ENCODE measurements at places on chromosomes 5 and 9.

DNA sequence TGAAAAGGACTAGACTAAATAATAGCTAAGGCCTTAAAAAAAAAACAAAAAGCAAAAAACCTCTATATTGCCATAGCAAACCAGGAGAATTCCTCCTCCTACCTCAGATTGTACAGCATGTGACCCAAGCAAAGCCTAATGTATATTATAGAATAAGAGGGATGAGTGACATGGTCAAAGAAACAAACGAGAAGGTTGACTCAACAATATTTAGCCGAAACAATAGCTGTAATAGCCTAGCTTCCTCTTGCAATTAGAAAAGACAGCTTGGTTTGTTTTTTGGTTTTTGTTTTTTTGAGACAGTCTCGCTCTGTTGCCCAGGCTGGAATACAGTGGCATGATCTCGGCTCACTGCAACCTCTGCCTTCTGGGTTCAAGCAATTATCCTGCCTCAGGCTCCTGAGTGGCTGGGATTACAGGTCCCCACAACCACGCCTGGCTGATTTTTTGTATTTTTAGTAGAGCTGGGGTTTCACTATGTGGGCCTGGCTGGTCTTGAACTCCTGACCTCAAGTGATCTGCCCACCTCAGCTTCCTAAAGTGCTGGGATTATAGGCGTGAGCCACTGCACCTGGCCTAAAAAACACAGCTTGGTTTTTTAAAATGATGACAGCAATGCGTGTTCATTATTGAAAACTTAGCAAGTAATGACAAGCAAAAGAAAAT lies 5.6 kb downstream of the NLN start:
- DNase-seq, result no peak

DNA sequence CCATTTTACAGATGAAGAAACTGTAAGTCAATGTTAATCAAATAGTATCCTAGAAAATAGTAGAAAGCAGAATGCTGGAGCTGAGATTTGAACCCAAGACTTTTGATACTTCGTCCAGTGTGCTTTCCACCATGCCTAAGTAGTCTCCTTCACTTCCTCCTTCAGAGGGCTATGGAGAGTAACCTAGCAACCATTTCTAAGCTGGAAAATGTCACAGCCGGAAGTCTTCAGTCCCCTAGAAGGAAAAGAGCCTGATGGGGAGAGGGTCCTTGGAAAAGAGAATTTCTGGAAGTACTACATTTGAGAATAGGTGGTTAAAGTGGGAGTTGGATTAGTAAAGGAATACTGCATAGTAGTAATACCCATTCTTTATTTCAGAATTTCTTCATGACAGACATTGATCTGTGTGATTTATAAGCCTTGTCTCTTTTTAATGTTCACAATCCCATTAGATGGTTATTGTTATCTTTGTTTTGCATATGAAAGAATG lies 32.7 kb downstream of the PCDHAC2 start:
- DNase-seq, result no peak

- no peak for DNase-seq
These were observed 3.7 kb downstream of the NIM1K start for GRCh38 chr5:43195670-43196265.

DNA sequence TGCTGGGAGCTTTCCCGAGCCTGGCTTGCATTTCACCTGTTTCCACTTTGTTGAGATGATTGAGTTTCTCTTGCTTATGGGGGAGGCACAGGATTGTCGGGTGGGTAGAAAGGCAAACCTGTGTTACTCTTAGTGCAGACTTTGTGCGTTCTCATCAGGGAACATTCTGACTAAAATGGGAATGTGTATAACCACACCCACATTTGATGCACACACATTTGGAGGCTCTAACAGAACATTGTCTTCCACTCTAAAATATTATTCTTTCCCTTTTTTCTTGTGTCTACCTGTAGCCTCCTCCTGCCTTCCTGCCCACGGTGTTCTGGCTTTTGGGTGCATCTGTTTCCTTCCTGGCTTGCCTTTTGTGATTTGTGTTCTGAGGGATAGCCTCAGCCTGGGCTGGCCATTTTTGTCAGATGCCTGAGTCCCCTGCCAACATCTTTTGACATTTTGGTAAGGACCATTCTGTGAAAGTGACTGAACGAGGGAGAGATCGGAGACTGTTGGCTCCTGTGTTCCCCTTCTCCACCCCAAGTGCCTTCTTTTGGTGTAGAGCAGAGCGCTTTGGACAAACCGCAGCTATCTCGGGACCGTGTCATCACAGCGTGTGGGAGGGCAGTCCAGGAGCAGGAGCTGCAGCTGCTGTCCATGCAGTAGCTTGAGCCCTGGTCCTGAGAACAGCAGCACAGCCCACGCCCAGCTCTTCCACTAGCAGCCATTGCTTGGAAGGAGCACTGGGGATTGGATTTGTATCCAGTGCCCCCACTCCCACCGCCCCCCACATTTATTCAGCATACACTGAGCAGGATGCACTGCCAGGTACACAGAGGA lies 101.4 kb downstream of the ARHGAP26 start:
- no peak for DNase-seq

DNA sequence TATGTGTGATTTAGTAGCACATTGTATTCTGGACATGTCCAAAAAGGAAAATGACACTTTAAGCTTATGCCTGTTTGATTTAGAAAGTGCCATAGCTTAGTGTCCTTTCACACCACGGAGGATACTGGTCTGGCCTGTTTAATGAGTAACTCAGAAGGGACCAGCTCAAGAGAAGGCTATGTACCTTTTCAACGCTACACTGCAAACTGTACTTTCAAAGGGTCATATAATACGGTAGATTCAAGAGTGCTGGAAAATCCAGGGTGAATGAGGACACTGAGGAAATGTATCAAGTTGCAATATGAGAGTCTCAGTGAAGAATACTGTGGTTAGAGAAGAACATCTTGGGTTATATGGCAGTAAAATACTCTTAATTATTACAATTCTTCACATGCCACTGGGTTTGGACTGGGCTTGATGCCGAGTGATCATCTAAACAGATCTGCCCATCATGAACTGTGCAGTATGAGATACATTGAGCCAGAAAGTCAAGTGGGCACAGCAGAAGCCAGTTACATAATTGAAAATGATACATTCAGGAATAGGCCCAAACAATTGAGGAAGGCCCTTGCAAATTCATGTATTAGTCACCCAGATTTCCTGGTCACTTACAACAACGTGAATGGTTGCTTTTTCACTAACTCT lies 1211.5 kb upstream of the CDH9 start:
- no peak for DNase-seq

Measured in NCI-H524 treated with DMSO at 0.1 percent for 48 hours (cell line).